ENCODE measurements at places on chromosomes 11 and 22.
A peak's percentile ranks its signal among the peaks of the same experiment; 100 is the strongest.

DNA sequence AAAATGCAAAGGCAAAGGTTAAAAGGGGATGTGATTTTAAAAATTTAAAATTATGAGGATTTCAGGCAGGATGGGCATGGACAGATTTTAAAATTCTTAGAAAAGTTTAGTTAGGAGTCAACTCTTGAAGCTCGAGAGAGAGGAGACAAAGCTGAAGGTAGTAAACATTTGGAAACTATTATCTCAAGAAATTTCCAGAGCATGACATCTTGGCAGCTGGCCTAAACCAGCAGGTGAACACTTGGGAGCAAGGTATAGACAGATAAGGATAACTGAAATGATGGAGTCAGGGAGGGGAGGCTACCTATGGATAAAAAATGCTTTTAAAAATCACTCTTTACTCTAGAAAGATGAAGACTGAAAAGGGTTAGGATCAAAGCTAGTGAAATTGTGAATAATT is 13.7 kb downstream of the POU2AF3 start:
- DNase-seq = peak; percentile 83

- DNase-seq = no peak
Observed at GRCh38 chr22:20435436-20436306, 2.0 kb downstream of the SCARF2 start.

DNA sequence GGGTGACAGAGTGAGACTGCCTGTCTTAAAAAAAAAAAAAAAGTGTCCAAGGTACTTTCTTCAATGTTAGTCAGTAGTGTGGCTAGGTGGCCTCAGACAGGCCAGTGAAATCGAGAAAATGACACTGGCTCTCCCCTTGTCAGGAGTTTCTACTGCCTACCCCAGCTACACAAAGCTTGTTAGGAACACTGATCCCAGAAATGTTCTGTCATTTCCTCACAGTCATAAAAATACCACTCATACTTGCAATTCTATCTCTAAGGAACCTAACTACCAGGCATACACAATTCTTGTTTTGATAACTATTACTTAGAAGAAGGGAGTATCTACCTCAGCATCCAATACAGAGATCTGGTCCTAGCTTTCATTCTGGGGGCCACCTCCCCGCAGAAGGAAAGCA is 31.3 kb downstream of the ATP6V1E1 start:
- DNase-seq = no peak

DNA sequence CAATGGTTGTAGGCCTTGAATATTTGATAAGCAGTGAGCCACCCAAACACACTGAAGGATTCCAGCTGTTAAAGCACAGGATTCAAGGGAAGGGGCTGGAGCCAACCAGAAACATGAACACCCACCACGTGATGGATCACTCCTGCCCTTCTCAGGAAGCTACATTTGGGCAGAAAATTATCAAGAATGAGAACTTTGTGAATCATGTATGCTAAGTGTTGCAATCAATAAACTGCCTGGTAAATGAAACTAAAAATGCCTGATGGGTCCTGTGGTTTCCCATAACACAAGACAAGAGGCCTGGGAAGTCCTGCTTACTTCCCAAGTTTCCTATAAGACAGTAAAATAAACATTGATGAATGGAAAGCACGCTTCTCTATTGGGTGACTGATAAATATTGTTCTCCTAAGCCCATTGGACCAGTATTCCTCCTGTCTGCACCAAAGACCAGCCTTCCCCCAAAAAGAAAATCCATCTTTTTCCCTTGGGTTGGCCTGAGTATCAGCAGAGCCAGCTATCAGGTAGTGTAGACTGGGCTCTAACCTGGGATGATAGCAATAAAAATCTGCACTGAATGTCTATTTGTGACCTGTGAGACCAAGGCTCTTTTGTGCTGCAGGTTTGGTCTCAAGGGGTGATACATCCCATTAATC is 98.4 kb downstream of the CCDC83 start:
- no peak for DNase-seq

DNA sequence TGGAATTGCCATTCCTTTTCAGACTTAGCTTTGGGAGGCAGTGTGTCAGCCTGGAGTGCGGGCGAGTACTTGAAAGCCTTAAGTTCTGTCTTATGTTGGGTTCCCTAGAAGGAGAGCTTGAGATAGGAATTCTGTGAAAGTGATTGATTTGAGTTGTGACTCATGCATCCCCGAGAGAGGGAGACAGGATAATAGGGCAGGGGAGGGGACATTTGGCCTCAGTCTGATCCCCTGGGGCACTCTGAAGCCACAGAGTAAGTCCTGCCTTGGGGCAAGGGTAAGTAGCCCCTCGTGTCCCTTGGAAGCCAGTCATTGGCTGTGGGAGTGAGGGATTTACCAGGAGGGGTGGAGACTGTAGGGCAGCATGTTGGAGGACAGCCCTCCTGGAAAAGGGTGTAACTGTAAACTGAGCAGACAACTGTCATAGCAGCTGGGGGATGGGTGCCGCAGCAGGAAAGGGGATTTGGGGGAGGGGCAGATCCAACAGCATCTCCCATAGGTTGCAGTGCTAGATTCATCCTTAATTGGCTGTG is 44.0 kb downstream of the KIAA1671 start:
- no peak for DNase-seq

DNA sequence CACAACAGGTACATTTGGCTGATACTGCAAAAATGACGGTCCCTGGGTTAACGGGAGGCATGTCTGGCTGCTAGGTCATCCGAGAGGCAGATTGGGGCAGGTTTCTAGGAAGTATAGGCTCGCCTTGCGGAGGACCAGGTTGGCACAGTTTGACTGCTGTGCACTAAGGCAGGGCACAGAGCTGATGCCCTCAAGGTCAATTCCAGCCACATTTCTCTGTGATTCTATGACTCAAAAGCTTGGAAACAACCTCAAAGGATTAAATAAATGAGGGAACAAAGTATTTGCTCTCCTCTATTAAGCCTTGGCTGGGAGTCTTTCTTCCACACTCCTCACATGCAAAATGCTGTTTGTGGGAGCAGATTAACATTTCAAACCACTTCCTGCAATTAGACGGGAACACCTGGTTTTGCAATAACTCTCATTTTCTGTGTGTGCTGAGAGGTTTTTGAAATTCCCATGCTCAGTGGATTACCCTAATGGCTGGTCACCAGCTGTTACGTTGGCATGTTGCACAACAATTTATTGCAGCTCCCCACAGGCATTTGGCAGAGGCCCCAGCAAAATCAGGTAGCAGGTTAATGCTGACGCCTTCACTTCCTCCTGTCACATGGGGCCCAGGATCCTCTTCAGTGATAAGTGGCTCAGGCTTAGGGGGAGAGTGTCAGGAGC is 61.0 kb upstream of the PLET1 start:
- peak; percentile 88 for DNase-seq

- DNase-seq = peak; percentile 31
Observed at GRCh38 chr11:61966734-61967115, 709 bp downstream of the FTH1 start.

GRCh38 chr11:69142895-69143294 is 12.8 kb upstream of the SMIM38 start:
- no peak for DNase-seq

DNA sequence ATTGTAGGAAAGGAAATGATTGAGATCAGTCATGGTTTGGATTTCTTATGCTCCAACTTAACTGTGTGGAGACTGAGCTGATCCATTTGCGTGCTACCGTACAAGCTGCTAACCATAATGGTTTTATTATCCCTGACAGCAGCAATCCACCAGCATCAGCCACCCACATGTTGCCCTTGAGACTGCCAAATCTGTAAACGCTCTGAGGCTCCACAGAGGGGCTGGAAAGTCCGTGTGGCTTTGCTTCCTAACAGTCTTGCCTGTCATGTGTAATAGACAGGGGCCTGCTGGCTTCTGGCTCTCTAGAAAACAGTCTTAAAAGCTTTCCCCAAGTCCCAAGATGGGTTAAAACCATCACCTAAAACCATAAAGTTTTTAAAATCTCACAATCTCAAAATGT is 30.1 kb downstream of the ATG16L2 start:
- no peak for DNase-seq

DNA sequence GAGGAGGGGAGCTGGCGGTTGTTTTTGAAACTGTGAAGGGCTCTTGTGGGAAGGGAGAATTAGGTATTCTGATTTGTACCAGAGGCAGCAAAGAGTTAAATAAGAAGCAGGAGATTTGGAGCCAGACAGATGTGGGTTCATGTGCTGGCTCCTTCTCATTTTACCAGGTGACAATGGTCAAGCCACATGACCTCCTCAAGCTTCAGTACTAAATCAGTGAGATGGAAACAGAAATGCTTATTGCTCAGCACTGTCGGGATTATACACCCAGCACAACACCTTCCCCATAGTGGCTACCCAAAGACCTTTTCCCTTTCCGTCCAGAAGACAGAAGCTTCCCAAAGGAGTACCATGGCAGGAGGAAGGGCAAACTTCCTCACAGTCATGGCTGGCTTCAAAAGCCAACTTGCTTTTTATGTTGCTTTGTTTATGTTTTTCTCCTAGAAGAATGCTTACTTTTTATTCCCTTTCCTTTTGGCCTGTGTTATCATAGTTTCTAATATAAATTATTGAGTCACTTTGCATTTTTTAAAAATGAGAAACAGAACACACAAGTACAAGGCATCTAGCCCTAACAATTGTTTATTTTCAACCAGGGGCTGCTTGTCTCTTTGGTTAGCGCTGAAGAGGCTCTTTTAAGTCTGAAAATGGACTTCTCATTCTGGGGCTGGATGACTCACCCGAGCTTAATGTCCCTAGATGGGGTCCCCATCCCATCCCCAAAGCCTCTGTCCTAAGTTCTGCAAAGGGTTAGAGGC is 181.5 kb upstream of the ZBED5 start:
- peak; percentile 35 for DNase-seq

- no peak for DNase-seq
Observed at GRCh38 chr11:126189109-126189929, 22.1 kb downstream of the RPUSD4 start.

GRCh38 chr22:41330169-41330568 is 28.8 kb downstream of the ZC3H7B start:
- DNase-seq = no peak

DNA sequence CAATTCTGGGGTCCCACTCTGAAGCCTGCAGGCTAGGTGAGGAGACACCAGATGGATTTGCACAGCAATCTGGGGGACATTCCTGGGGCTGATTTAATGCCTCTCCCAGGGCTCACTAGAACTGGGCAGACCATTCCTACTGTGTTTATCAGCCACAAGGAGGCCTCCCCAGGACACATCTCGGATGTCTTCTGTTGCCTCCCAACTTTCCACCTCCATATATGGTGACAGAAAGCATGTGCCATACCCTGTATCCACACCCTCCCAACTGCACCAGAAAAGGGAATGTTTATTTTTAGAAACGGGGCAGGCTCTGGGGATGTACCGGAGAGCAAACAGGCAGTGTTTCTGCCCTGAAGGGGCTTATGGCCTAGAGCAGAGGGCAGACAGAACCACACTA is 181.8 kb downstream of the CSNK2A3 start:
- DNase-seq = no peak

GRCh38 chr11:66324664-66325063 is 7.8 kb upstream of the CD248 start:
- no peak for DNase-seq

- DNase-seq = no peak
Observed at GRCh38 chr11:62439785-62440602, 21.2 kb downstream of the SCGB1A1 start.

- no peak for DNase-seq
Observed at GRCh38 chr11:107040433-107041087, 22.3 kb upstream of the GUCY1A2 start.

DNA sequence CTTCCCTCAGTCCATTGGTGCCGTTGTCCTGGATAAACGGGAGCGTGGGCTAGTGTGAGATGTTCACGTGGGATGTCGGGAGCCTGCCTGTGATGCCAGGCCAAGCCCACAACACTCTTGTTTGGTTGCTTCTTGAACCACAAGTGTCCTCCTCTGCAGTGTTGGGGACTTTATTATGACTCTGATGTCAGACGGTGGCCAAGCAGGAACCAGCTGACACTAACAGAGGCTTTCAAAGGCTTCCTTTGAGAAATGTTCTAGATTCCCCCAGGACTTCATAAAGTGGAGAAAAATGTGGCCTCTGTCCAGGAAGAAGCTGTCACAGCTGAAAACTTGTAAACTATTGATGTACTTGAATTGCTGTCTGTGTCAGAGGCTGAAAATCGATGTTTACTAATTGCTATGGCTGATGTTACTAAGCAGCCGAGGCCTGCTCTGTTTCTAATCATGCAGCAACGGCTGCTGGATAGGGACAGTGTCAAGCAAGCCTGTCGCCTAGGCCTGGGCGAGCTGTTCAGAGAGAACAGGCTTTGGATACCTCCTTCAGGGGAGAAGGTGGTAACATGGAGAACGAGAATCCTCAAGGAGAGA is 131.7 kb downstream of the TBC1D22A start:
- DNase-seq = no peak

GRCh38 chr22:37561212-37562048 is 1.1 kb downstream of the CDC42EP1 start:
- peak; percentile 14 for DNase-seq

DNA sequence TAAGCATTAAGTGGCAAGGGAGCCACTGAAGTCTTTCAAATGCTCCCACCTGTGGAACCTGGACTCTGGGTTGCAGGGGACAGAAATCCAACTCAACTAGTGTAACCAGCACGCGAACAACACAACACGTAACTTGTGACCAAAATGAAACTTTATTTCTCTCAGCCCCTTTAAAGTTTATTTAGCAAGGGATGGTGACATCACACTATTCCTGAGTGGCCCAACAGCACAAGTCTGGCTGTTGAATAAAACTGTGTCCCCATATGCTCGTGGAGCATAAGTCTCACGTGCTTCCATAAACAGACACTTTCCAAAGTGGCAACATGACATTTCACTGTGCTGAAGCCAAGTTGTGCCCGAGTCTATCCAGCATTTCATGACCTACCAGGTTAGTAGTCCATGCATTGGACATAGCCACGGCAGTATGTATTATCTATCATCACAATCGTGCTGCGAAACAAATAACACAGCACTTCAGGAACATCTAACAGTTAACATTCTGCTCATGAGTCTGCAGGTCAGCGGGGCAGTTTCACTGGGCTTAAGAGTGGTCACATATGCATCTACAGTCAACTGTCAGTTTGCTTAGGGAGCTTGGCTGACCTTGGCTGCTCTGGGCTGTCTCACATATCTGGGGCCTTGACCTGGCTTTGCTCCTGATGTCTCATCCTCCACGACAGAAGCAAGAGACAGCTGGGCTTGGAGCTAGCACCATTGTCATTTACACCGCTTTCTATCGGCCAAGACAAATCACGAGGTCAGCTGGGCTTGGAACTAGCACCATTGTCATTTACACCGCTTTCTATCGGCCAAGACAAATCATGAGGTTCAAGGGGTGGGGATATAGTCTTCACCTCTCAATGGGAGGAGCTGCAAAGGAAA is 35.0 kb upstream of the LMO2 start:
- DNase-seq = no peak

- DNase-seq = no peak
Observed at GRCh38 chr11:119173453-119173852, 4.9 kb downstream of the NLRX1 start.

DNA sequence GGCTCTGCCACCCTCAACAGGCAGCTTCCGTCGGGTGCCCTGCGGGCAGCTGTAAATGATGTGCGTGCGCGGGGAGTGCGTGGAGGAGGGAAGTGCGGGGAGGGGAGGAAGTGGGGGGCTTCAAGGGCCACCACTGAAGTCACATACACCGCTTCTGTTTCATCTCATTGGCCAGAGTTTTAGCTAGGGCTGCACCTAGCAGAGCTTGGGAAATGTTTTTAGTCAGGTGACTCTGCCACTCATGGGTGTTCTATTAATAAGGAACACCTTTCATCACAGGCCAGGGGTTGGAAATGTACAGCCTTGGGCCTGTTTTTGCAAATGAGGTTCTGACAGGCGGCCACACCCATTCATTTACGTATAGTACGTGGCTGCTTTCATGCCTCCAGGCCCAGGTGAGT is 14.6 kb downstream of the FAM118A start:
- no peak for DNase-seq

- DNase-seq = no peak
Observed at GRCh38 chr22:27163162-27164137, 506.1 kb downstream of the MIAT start.

- DNase-seq = no peak
Observed at GRCh38 chr11:1219446-1219833, 3.4 kb upstream of the MUC5B start.
